ENCODE measurements at places on chromosomes 11 and 22.

- no peak for DNase-seq
These were observed 72.2 kb downstream of the RBMXL2 start for GRCh38 chr11:7160814-7161489.

GRCh38 chr22:50731811-50732624, 6.0 kb upstream of the ACR start:
- peak; percentile 68 for DNase-seq

DNA sequence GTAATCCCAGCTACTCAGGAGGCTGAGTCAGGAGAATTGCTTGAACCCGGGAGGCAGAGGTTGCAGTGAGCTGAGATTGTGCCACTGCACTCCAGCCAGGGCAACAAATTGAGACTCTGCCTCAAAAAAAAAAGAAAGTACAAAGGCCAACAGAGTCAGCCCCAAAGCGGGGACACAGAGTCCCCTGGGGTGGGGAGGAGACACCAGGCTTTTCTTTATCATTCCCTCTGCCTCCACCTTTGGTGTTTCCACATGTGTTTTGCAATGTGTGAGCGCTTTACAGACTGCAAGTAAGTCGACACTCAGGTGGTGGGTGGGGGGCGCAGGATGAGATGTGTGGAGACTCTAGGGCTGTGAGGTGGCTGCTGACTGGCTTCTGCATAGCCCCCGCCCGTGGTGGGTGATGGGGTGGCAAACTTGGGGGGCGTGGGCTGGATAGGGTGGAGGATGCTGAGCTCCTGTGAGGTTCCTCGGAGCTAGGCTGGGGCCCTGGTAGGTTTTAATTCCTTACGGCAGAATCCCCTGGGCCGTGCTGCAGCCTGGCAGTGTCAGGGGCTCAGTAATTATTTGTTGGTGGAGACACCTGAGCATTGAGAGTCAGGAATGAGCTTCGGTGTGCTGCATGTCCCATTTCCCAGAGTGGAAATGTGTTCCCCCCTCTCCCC, 177.2 kb downstream of the CTTN start:
- no peak for DNase-seq

GRCh38 chr11:44658506-44658850, 68.3 kb upstream of the TSPAN18 start:
- DNase-seq: no peak

GRCh38 chr11:59918987-59919589, 19.1 kb upstream of the OOSP1 start:
- peak; percentile 64 for DNase-seq

- DNase-seq: no peak
These were observed 27.5 kb downstream of the ADAMTS8 start for GRCh38 chr11:130400781-130401483.

DNA sequence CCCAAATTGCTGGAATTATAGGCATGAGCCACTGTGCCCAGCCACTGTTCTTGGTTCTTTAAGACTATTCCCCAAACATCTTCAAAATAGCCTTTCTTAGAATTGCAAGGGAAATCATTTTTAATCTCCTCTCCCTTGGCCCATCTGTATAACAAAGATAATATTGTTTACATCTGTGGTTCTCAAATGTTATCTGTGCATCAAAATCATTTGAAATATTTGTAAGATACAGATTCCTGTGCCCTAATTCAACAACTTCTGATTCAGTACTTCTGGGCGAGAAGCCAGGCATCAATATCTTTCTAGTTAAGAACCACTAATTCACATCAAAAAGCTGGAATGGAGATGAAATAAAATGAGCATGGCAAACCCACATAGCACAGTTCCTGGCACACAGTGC, 83.0 kb downstream of the TMPRSS5 start:
- DNase-seq: no peak

DNA sequence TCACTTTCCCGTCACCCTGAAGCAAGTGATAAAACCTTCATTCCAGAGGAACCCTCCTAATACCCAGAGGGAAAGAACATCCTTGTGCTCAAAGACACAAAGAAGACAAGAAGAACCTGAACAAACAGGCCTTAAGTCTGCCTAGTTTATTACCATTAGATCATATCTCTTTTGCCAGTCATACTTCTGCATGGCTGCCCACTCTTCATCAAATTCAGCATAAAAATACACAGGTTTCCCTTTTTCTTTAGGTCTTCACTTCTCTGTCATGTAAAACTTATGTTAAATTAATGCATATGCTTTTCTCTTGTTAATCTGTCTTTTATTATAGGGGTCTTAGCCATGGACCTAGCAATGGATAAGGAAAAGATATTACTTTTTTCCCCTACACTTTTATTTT, 459.7 kb downstream of the DLG2 start:
- no peak for DNase-seq

- DNase-seq: no peak
These were observed 4485.9 kb upstream of the OR11H1 start for GRCh38 chr22:11042116-11042515.

DNA sequence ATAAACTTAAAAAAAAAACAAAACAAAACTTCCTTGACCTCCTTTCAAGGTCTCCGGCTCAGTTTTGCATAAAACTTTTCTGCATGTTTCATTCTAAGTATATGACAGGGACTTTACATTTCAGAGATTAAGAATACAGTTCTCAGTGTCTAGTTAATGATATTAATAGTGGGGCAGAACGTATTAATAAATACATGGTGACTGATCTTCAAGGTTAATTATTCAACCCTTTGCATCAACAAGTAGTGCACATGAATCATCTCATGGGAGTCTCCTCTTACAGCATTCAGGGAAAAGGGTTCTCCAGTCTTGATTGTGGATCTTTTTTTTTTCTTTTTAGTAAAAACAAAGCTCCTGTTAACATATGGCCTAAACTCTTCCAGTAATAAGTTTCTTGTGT, 146.8 kb downstream of the KIRREL3 start:
- no peak for DNase-seq

Measured in OCI-LY7 (cell line).